ENCODE measurements at places on chromosomes 4 and X. TPM values are rescaled to one million over a fixed set of nuclear protein-coding genes. Genes with fewer than 3 reads are reported as not detected.
A peak's percentile ranks its signal among the peaks of the same experiment; 100 is the strongest.

The PF4V1 gene
- not detected for polyA plus RNA-seq

The TMEM154 gene
- polyA plus RNA-seq: 52.5 TPM

DNA sequence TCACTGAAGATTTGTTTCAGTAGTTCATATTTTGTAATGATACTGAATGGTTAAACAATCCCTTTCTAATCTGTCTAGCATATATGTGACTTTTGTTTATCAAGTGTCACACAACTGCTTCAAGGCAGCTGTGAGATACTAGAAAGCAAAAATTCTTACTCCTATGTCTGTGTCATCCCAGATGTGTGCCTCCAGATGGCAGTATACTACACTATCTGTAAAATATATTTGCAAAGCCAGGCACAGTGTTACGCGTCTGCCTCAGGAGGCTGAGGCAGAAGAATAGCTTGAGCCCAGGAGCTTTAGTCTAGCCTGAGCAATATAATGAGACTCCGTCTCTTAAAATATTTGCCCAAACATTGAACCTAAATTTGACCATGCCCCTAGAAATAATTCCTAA, 4.0 kb downstream of the NUDT10 start:
- DNase-seq: peak; percentile 4

The ASMT gene
- 0.08 TPM for polyA plus RNA-seq

GRCh38 chrX:72057849-72058248, 73.9 kb downstream of the RTL5 start:
- DNase-seq: no peak

The APLN gene
- 1.8 TPM for polyA plus RNA-seq

GRCh38 chrX:285076-285677, 4.0 kb downstream of the PLCXD1 start:
- DNase-seq: no peak

The CSAG2 gene
- not detected for polyA plus RNA-seq

DNA sequence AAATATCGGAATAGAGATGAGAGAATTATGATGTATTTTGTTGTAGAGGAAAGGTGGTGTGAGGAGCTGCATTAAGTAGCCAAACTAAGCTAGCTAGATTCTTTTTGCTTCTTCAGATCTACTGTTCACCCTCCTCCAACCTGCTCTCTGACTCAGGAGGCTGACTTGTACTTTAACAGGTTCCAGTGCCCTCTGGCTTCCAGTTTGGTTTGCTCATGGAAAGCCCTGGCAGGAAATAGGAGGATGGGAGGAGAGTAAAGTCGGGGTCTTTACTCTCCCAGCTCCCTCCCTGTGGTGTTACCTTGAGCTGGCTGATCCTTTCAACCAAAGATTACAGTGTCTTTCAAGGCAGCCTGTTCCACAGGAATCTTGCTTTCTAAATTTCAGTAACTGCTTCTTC, 277.0 kb upstream of the EDA2R start:
- no peak for DNase-seq

- no peak for DNase-seq
These were observed 25.2 kb downstream of the FOXR2 start for GRCh38 chrX:55648434-55648833.

GRCh38 chrX:28628120-28628519, 40.9 kb downstream of the IL1RAPL1 start:
- DNase-seq: no peak

- no peak for DNase-seq
These were observed 66.1 kb downstream of the NR3C2 start for GRCh38 chr4:148376151-148376550.

GRCh38 chr4:123819362-123820035, 422.9 kb downstream of the SPRY1 start:
- DNase-seq: peak; percentile 25

- no peak for DNase-seq
These were observed 34.1 kb downstream of the P2RY8 start for GRCh38 chrX:1502853-1503252.

The SYTL5 gene
- polyA plus RNA-seq: 0.09 TPM

GRCh38 chr4:31106419-31106818, 386.2 kb downstream of the PCDH7 start:
- no peak for DNase-seq

- DNase-seq: no peak
These were observed 22.9 kb upstream of the COX7B2 start for GRCh38 chr4:46931981-46932380.

DNA sequence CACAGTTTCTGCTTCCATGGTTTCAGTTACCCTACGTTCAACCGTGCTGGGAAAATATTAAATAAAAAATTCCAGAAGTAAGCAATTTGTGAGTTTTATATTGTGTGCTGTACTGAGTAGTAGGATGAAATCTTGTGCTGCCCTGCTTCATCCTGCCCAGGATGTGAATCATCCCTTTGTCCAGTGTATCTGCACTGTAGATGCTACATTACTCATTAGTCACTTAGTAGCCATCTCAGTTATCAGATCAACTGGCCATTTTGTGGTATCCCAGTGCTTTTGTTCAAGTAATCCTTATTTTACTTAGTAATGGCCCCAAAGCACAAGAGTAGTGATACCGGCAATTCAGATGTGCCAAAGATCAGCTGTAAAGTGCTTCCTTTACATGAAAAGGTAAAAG, 97.9 kb downstream of the COX18 start:
- peak; percentile 9 for DNase-seq

DNA sequence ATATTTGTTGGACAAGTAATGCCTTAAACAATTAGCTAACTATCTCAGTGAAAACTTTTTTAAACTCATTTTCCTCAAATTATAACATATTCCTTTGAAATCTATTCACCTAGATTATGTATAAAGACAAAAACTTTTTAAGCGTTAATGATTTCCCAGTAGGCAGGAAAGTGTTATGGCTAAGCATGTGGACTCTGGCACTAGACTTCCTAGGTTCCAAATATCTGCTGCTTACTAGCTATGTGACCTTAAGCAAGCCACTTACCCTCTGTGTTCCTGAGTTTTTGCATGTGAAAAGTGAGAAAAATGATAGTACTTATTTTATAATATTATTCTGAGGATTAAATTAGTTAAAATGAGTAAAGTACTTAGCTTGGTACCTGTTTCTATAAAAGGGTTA, 301.8 kb downstream of the STPG2 start:
- no peak for DNase-seq

The KDM6A gene
- 64.2 TPM for polyA plus RNA-seq

- no peak for DNase-seq
These were observed 335.2 kb downstream of the PPP1R2C start for GRCh38 chrX:42442745-42443144.

The DAPP1 gene
- polyA plus RNA-seq: 73.1 TPM

DNA sequence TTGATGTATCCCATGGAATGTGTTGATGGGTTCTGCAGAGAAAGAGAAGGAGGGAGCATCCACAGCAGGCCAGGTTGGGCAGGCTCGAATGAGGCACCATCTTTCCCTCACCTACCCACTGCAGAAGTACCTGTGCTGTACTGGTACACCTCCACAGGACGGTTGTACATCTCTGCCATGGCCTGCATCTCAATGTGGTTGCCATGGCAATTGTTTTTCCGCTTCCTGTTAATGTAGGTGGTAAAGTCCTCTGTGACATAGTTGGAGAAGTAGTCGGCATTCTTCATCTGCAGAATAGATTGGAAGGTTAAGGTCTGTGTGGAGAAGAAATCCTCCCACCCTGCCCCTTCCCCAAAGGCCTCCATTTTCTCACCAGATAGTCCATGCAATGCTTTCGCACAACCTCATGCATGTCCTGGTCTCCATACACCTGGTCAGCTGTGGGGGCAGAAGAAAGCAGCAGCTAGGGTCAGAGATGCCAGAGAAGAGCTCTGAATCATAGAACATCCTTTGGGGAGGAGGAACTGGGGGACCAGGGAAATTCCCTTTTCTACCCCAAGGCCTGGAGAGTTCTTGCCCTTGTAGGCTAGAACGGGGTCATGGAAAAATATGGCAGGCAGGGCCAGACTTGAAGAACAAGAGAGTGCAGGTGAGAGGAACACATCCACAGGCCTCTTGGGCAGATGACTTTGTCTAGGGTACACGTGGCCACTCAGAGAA, 15.9 kb upstream of the PIM2 start:
- DNase-seq: no peak

- DNase-seq: peak; percentile 79
These were observed 6.6 kb upstream of the MAGEB17 start for GRCh38 chrX:16160729-16161128.

Measured in keratinocyte (primary cell).